ENCODE measurements at places on chromosomes 2 and 18.

GRCh38 chr2:234374736-234375135 lies 122.1 kb downstream of the ARL4C start:
- no peak for DNase-seq

DNA sequence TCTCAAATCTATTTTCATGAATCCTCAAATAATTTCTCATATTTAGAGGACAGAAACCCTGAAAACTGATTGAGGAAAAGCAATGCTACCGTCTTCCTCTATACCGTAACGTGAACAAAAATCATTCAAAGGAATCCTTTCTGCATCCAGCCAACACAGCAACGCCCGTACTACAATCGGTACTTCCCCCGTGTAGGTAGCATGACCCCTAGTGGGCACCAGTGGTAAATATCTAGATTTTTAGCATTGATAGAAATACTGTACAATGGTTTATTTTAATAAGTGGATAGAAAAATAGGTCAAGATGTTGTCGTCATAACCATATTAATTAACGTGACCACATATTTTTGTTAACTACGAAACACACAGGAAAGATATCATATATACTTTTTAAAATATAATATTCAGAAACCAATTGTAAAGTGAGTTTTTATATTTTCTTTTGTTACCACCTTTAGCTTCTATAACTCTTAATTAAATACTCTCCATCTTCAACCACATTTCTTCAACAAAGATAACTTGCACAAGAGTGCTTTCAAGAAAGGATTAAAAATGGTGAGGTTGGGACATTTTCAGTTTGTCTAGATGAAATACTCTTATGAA lies 194.1 kb downstream of the SS18 start:
- DNase-seq: no peak

DNA sequence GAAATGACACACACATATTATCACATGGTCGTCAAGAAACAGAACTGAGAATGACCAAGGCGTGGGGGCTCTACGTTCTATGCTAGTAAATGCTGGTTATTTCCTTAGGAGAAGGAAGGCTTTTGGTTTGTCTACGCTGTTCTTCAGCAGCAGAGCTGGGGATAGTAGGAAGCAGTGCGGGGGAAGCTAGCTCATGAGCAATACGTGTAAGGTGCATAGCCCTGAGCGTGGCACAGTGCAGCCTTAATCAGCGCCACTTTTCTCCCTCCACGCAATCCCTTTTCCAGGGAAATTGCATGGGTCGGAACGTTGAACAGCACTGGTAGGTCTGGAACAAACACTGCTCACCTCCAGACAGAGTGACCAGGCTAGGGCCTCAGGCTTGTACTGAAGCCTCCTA lies 199.6 kb upstream of the FBXO11 start:
- DNase-seq: no peak

DNA sequence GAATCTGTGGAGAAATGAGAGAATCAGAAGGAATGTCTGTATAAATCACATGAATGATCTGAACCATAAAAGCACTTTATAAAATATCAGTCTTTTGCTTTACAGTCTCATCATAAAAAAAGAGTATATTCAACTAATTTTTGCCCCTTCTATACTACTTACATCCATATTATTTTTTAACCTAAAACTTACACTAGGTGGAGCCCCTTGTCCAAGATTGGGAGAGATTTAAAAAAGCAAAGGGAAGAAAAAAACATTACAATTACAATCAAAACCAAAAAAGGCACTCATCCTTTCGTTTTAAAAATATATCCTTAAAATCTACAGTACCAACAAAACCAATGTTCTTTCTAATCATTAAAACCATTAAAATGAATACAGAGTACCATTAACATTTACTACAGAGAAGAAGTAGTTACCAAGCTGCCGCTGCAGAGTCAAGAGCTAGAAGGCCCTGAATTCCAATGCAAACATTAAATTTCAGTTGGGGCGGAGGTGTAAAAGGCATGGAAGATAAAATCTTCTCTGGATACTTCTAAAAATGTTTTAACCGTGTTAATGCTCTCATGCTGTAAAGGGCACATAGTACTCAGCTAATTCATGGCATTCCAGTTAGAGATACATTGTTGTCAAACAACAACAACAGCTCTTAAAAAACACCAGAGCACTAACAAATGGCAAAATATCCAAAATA lies 56.7 kb upstream of the EPB41L3 start:
- DNase-seq: no peak

GRCh38 chr2:127810156-127810618 lies 784 bp downstream of the WDR33 start:
- no peak for DNase-seq

All from thoracic aorta (tissue), 2 donors.